ENCODE measurements at places on chromosomes 3 and 15.
A peak's percentile ranks its signal among the peaks of the same experiment; 100 is the strongest.

GRCh38 chr3:72624656-72625055 lies 223.6 kb downstream of the SHQ1 start:
- no peak for DNase-seq

DNA sequence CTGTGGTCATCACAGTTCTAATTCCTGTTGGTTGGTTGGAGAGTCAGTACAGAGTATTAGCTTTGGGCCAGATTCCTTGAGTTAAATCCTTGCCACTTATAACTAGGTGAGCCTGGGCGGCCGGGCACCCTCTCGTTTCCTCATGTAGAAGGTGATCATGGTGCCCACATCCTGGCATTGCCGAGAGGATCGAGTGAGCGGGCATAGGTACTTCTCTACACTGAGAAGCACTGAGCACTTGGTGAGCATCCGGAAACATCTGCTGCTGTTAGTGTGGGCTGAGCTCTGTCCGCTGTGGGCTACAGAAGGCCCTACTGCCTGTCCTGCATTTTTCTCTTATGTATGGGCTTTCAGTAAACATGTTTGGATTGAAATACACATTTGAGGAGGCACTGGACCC lies 96.2 kb downstream of the CACNA1D start:
- DNase-seq = no peak

DNA sequence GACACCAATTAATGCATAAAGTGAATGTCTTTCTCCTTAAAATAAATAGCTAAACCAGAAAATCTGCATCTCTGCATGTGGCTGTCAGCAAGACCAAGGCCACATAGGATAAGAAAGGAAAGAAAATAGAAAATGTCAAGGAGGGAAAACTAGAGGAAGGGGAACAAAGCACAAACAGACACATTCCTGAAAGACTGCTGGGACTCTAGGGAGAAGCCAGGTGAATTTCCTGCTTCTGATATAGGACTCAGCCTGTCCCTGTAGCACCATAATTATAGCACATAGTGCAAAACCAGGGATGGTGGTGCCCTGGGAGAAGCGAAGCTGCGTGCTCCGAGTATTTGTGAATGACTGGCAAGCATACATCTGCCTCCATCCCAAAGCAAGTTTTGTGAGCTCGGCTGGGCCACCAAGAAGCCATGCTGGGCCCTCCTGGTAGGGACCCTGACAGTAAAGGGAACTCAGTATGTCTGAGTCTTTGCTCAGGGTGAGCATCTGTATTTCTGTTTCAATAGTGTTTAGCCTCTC lies 14.2 kb downstream of the FSTL1 start:
- DNase-seq = no peak

- no peak for DNase-seq
These were observed 596.1 kb downstream of the OTOL1 start for GRCh38 chr3:162092751-162093150.

GRCh38 chr3:186333256-186333655 lies 28.8 kb downstream of the DGKG start:
- no peak for DNase-seq

GRCh38 chr3:141429371-141430035 lies 57.3 kb upstream of the RASA2 start:
- no peak for DNase-seq

DNA sequence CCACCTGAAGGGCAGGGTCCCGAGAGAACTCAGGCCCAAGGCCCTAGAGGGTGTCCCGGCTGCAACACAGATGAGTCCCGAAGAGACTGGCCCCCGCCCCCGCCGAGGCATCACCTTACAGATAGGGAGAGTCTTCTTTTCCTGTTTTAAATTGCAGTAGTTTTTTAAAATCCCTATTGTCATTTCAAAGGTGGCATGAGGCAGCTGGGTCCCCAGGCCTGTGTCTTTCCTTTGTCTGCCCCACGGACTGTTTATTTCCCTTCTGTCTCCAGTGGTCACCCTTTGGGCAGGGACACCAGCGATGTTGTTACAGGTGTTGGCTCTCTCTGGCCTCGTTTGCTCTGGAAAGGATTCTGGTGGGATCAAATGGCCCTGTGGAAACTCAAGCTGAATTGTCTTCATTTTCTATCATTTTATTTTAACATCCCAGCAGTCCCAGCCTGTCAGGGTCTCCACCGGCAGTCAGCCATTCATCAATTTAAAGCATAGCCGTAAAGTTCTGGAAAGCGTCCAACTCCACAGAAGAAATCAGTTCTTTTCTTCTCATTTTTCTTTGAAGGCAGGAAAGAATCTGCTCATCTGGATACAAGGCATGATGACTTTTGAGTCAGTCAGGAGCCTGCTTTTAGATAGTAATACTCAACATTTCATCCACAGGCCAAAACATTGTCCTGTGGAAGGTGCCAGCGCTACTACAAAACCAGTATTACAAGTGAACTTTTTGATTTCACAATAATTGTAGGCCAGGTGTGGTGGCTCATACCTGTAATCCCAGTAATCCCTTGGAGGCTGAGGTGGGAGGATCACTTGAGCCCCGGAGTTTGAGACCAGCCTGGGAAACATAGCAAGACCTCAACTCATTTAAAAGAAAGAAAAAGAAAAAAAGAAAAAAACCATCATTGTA lies 96.2 kb downstream of the HES1 start:
- DNase-seq = no peak

- no peak for DNase-seq
These were observed 74.1 kb downstream of the SCN5A start for GRCh38 chr3:38575279-38575843.

- DNase-seq = peak; percentile 12
These were observed 759 bp upstream of the TTBK2 start for GRCh38 chr15:42921342-42921731.

GRCh38 chr3:44342176-44342790 lies 3.7 kb downstream of the TCAIM start:
- DNase-seq = peak; percentile 75

- peak; percentile 13 for DNase-seq
These were observed 235.8 kb downstream of the SUCLG2 start for GRCh38 chr3:67418426-67419217.

Data from astrocyte (in vitro differentiated cells and primary cell).